ENCODE measurements at places on chromosomes 3 and 15.

- DNase-seq: no peak
These were observed 14.3 kb downstream of the CXCR6 start for GRCh38 chr3:45957586-45957985.

GRCh38 chr3:25145176-25145575, 282.9 kb upstream of the RARB start:
- no peak for DNase-seq

DNA sequence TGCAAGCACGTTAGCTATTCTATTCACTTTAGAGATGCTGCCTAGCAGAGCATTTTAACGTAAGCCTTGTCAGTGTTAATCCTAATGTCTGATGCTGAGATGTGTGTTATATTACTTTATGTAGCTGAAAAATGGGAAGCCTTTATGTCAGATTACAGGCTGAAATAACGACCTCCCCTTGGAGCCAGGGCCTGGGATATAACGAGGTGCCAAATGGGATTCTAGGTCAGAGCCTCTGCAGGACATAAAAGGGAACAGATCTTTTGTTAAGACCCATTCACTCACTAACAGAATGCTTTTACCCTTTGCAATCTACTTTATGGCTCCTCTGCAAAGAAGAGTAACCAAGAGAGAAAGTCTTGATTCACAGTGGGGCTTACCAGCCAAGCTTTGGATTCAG, 815.5 kb upstream of the CFAP20DC start:
- no peak for DNase-seq

GRCh38 chr15:100897221-100898151, 17.9 kb downstream of the ALDH1A3 start:
- DNase-seq: no peak

DNA sequence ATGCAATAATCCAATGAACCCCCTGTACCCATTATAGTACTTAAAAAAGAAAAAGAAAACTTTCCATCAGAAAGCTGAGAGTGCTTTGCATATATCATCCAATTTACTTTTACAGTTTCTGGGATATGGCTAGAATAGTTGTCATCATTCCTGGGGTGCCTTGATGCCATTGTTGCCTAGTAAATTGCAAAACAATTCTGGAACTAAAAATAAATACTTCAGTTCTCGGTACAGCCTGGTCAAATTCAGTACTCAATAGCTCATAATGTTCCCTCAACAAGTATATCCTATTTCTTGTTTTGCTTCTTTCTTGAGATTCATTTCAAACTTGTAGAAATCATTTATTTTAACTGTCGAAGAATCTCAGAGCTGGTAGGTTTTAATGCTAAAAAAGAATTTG, 334.7 kb upstream of the MDFIC2 start:
- DNase-seq: no peak

GRCh38 chr3:172102123-172102882, 62.9 kb downstream of the FNDC3B start:
- no peak for DNase-seq

- DNase-seq: no peak
These were observed 13.8 kb downstream of the SPRED1 start for GRCh38 chr15:38266247-38266986.

- no peak for DNase-seq
These were observed 935.0 kb downstream of the FHIT start for GRCh38 chr3:60316121-60316797.

- DNase-seq: no peak
These were observed 4.1 kb downstream of the MBNL1 start for GRCh38 chr3:152272771-152273242.

DNA sequence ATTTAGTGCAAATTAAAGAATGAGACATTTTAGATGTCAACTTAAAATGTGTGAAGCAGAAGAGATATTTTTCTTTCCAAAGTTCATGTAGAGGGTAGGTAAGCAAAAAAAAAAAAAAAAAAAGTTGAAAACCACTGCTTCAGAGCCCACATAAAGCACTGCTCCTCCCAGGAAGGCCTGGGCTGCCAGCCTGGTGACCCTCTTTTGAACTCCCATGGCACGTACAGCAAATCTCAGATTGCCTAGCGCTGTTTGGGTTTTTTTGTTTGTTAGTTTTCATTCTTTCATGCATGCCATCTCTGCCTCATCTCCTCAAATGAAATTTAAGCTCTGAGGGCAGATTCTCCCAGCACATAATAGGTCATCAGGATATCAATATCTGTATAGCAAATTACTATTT, 120.1 kb downstream of the SRGAP3 start:
- no peak for DNase-seq

- DNase-seq: no peak
These were observed 6.7 kb upstream of the ZFAND6 start for GRCh38 chr15:80052597-80053304.

DNA sequence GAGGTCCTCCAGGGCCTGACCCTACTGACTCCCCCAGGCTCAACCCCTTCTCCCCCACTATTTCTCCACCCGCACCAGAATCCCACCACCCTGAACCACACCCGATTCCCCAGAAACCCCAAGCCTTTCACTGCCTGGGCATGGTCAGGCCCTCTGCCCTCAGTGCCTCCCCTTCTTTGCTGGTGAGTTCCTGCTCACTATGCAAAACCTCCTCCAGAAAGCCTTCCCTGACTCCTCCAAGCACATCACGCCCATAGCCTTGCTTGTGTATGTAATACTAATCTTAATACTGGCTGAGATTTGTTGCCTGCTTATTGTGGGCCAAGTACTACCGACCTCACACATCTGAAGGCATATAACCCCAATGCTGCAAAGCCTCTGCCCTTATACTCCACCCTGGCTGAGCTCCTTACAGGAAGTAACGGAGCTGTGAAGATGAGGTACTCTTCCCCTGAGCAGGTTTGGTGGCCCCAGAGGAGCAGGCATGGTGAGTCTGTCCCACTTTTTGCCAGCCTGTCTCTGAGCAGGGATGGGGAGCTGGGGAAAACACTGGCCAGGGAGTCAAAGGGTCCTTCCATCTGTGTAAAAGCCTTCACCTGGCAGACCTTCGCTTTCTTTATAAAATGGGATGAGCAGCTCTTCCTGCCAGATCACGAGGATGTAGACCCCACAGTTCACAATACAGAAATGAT, 9.5 kb downstream of the RAB6B start:
- DNase-seq: no peak

- no peak for DNase-seq
These were observed 594.2 kb downstream of the ZBBX start for GRCh38 chr3:166785876-166786275.

DNA sequence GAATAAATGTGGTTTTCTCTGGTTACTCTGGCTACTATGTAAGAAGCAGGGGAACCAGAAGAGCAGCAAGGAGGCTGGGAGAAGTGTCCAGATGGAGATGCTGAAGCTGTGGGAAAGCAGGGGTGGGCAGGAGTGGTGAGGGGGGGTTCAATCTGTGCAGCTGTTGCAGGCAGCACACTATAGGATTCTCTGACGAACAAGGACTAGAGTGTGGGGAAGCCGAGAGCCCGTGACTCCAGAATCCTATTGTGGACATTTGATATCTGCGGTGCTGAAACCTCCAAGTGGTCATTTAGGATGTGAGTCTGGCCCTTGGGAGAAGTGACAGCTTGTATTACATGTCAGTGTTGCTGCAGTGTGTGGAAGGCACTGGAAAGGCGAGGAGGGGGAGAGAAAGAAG, 60.5 kb downstream of the GABRB3 start:
- no peak for DNase-seq

DNA sequence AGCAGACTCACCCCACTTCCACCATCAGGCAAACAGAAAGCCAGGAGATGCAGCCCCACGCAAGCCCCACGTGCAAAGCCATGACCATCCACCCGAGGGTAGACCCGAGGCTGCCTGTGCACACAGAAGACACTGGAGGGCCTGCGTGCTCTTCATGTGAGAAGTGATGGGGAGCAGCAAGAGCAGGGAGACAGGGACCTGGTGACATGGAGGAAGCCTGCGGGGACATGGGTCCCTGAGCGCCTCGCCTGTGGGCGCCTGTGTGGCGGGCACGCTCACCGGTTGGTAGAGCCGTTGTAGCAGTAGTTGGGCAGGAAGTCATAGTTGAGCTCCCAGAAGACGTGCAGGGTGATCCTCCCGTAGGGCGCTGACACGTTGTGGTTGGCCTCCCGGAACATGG, 65.0 kb downstream of the NIPA2 start:
- DNase-seq: no peak

DNA sequence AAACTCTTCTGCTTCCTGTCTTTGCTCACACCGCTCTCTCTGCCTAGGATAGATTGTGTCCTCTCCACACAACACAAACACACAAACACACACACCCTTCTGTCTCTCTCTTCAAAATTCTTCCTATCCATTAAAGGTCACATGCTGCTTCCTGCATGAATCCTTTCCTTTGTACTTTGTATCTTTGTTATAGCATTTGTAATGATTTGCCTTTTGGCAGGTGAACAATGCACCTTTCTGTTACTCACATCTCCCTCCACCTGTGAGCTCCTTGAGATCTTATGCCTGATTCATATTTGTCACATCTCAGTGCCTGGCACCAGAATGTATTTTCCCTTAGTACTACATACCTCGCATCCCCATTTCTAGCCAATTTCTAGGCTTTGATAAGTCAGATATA, 251.4 kb upstream of the UMPS start:
- DNase-seq: no peak

- DNase-seq: no peak
These were observed 102.5 kb downstream of the MESD start for GRCh38 chr15:80887148-80887547.

DNA sequence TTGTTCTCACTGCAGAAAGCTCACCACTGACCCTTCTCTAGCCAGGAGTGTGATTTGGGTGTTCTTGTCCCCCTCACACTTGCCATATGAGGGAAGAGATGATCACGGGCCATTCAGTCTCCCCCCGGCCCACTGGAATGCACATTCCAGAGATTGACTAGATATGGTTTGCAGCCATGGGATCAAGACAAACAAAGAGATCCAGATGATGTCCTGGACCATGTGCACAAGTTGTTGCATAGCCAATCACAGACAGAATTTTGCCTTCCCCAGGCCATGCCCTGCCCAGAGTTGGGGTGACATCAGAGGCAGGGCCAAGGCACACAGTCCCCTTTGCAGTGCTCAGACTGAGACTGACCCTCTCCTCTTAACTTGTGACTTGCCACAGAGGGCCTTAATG, 14.8 kb downstream of the MUC13 start:
- DNase-seq: no peak

- DNase-seq: no peak
These were observed 86.8 kb downstream of the TMCO5A start for GRCh38 chr15:38021259-38021658.

GRCh38 chr3:38590521-38590920, 59.0 kb downstream of the SCN5A start:
- DNase-seq: no peak

DNA sequence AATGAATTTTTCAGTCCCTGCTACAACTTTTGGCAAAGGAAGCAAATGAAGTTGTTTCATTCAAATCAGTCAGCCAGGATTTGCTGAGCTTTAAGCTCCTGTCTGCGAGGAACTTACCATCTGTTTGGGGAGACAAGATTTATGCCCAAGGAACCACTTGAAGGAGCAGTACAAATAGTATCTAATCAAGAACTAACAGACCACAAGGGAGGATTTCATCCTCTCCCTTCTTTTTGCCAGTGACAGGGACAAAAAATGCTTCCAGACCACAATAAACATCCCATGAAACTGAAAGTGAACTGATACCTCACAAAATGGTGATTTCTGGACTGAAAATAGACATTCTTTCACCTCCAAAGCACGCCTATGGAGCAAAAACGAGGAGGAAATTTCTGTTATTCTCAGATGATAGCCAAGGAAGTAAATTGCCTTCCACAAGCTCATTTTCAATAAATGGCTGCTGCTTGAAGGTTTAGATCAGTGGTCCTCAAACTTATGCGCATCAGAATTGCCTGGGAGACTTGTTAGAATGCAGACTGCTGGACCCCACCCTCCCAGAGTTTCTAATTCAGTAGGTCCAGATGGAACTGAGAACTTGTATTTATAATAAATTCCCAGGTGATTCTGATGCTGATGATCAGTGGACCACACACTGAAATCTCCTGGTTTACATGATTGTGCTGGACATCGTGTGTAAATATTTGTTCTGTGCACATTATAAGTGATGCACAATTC, 202.4 kb upstream of the GADL1 start:
- no peak for DNase-seq

DNA sequence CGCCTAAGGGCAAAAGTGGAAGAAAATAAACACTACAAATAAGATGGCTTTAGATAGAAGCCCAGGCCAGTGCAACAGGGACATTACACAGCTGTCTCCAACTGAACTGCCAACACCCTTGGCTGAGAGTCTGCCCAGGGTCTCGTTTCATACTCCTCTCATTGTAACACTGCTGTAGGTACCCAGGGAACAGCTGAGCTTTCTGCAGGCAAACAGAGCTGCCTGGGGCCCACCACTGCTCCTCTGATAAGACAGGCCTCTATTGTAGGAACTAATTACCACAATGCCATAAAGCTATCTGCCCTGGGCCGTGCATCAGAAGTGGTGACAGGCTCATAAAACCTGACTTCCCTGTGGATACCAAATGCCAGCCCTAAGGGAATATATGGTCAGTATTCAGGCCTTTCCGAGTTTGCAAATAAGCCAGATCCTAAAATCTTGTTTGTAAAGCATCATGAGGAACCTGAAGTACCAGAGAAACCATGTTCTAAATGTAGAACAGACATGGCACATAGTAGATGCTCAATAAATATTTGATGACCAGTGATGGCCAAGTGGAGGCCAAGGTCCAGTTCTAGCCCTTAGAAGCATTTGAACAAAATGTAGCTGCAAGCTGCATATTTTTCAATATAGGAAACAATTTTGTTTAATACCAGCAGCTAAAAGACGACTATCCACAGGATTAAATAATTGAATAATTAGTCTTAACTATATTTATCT, 84.3 kb upstream of the NEO1 start:
- no peak for DNase-seq

DNA sequence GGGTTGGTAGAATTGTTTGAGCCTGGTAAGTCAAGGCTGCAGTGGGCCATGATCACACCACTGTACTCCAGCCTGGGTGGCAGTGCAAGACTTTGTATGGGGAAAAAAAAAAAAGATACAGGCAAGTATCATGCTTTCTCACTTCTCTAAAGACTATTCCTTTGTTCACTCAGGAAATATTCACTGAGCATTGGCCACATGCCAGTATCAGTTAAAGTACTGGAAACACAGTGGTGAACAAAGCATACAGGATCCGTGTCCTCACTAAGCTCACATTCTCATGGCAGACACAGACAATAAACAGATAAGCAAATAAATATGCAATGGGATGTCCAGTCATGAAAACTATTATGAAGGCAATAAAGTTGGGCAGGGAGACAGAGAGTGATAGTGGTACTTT, 5.1 kb upstream of the MTHFS start:
- no peak for DNase-seq

GRCh38 chr3:95899494-95899893, 914.9 kb upstream of the EPHA6 start:
- no peak for DNase-seq

Data from stimulated activated CD4-positive, alpha-beta T cell treated with anti-CD3 and anti-CD28 coated beads, Interleukin-12 subunit alpha, Interleukin-12 subunit beta, amount 100 ng/mL, for 24 hours (primary cell).